Esophagus mucosa (tissue), 1 donor: ENCODE measurements at places on chromosomes 2 and 18. TPM values are rescaled to one million over a fixed set of nuclear protein-coding genes. Genes with fewer than 3 reads are reported as not detected.

Gene ST3GAL5
- 1.2 TPM for total RNA-seq

Gene NRP2
- 20.0 TPM for total RNA-seq

Gene DYSF
- 3.4 TPM for total RNA-seq

Gene PJVK
- 1.4 TPM for total RNA-seq

Gene ACTR2
- total RNA-seq = 177 TPM

Gene TTN
- 1.5 TPM for total RNA-seq

DNA sequence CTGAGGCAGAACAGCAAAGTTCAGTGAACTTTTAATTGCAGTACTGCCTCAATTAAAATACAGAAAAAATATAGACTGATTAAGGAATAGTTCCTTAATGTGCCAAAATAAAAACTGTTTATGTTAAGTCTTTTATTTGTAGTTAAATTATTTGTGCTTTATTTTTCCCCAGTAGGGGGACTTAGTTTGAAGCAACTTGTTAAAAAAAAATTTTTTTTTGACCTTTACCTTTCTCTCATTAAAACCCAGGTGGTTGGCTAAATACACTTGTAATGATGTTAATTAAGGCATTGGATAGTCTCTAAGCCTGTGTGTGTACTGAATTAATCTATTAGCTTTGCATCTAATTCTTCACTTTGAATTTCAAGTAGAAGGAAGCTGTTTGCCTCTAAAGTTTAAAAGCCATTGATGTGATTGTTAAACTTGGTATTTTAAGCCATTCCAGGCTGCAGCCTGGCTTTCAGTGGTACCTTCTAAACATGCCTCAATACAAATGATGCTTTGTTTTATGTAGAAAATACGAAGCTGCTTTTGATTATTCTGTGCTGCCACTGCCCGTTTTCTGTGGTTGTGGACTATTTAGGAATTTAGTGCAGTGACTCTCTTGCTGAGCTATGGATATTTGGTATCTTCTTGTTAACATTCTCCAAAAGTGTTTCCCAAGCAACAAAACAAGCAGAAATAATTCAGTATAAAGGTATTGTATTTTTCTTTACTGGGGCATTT lies 102.9 kb downstream of the TANC1 start:
- no peak for ATAC-seq

GRCh38 chr2:878245-878930 lies 72.3 kb upstream of the SNTG2 start:
- ATAC-seq = no peak

- ATAC-seq = no peak
These were observed 356.2 kb downstream of the ZNF521 start for GRCh38 chr18:24995755-24996154.

DNA sequence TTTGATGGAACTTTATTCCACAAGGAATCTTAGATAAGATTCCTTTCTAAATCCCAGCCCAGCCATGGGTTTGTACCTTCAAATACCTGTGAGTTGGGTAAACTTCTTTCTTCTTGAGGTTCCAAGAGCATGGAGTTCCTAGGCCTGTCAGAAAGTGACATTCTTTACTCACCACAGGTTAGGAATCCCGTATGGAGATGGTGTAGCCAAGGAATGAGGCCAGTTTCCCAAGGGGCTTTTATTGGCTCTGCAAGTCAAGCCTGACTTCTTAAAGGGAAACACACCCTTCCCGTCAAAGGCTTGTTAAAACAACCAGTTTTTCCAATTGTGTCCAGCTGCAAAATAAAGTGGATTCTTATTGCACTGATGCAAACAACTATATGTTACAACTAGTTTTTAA lies 45.8 kb downstream of the STK17B start:
- no peak for ATAC-seq

GRCh38 chr2:26609839-26610277 lies 31.3 kb downstream of the CIB4 start:
- ATAC-seq = no peak

DNA sequence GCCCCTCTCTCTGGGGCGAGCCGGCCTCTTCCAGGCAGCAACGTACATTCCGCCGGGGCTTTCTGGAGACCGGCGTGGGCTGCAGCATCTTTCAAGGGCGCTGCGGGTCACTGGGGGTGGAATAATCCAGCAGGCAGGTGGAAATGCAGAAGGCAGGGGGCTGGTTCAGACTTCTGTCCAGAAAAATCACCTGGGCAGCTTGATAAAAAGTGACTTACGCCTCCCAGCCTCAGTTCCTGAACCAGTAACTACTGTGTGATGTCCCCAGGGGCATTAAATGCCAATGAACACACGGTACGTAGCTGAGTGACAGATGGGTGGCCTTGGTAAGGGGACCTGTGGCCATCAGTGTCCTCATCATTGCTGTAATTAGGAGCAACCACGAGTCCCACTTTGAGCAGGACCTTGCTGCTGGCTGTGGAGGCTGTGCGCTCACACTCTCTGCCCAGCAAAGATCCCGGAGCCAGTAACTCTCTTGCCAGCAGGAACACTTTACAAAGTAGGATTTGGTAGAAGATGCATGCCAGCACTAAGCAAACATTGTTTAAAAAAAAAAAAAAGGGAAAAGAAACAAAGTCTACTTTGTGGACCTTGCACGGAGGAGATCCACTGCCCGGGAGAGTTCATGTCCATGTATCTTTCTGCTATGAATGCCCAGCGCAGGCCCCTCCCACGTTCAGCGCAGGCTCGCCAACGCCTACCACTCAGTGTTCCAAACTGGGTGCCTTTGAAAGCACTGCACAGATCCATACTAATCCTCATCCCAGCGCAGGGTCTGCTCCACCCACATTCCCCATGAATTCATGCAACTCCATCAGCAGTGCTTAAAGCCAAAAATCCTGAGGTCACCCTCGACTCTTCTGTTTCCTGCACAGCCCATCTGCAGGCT lies 177.3 kb downstream of the HDAC4 start:
- peak; percentile 62 for ATAC-seq

DNA sequence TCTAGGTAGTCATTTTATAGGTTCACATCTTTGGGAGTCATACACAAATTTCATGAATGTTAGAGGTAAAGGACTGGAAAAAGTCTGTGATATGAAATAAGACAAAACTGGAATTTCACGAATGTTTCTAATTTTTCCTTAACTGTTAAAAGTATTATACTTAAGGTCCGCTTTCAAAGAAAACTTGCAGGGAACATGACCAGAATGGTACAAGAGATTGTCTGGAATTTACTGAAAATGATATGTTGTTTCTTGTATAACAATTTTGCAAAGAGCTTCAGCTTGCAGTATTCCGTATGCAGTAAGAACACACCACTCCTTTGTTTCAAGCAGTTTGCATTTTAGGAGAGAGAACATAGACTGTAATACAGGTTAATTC lies 1.6 kb downstream of the DDX1 start:
- no peak for ATAC-seq

DNA sequence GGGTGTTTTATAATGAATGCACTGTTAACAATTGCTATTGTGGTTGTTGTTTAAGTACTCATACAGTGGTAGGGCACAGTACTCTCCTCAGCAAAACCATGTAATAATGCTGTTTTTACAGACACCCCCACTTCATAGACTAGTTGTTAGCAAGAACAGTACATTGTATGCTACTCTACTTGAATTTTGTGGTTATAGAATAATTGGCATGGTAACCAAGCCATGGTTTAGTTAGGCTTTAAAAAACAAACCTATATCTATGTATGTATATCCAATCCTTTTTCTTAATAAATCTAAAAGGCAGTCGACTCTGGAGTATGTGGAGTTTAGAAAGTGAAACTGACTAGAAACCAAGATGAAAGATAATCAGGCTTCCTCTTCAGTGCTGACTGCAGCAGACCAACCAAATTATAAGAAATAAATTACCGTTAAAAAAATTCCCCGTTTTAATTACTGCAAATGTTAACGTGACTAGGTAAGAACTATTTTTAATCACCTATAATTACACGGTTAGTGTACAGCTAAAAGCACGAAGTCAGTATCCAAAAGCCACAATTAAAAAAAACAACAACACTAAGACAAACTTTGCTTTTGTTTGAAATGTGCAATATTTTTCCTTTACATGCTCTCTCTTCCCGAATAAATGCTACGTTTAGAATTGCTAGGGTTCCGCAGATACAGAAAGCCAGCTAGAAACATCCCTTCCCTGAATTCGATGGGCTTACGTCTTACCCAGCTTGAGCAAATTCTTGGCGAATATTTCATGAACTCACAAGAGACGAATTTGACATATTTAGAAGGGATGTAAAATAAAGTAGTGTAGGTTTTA lies 113.3 kb upstream of the SERTAD2 start:
- ATAC-seq = no peak

GRCh38 chr18:70374154-70374553 lies 85.3 kb downstream of the SOCS6 start:
- no peak for ATAC-seq

DNA sequence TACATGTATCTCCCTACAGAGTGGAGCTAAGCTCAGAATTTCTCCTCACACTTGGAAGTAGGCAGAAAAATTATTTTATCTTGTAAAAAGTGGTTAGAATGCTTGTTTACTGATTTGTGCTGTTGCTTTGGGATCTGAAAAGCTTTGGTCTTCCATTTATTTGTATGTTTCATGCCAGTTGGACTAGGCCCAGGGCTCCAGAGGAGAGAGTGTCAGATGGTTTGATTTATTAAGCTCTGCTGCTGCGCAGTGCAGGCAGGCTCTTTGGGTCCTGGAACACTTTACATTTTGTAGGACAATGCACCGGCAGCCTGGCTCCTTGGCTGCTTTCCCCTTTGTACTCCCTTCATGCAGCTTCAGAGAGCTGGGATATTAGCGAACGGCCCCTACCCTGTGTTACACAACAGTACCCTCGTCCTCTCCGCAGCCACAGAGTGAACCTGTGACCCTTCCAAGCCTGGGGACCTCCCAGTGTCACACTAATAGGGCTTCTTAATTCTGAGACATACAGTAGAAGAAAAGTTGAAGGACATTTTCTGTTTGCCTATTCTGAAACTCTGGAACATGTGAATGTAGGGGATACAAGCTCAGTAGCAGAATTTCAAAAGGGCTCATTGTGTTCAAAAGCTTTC lies 56.7 kb upstream of the EML6 start:
- peak; percentile 41 for ATAC-seq

DNA sequence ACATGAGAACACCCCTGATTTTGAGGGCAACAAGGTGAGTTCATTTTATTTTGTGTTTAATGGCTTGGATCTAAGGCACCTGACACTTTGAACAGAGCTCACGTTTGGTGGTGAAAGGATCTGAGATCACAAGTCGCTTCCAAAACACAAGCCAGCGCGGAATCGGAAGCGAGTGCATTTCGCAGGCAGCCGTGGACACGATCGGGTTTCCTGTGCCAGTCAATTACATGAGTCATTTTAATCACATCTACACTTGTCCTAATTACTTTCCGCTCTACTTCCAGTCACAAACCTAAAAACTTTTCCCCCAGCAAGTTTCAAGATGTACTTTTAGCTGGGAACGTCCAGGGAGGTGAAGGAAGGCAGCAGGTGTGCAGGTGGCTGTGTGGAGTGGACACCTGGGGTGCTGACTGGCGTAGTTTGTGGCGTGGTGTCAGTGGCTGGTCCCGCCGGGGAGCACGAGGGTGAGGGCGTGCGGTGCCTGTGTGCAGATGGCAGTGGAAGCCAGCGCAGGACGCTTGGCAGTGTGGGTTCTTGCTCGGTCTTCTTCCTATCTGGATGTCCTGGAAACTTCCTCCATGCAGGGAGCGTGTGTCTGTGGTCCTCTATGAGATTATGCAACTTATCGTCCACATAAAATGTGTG lies 75.6 kb downstream of the DCDC2C start:
- no peak for ATAC-seq

DNA sequence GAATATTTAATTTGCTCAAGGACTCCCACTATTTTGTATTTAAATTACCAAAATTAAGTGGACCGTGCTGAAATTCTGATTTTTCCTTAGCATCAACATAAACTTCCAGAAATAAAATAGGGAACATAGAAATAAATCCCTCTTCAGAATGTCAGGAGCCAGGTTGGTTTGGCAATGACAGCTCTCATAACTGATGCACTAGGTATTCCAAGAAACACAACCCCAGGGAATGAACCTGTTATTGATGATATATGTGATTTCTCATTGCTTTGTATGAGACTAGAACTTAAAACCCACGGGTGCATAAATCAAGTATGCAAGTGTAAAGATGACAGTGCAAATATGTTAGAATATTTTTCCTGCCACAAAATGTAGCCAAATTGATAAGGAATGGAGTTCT lies 12.8 kb downstream of the SLC5A7 start:
- no peak for ATAC-seq

DNA sequence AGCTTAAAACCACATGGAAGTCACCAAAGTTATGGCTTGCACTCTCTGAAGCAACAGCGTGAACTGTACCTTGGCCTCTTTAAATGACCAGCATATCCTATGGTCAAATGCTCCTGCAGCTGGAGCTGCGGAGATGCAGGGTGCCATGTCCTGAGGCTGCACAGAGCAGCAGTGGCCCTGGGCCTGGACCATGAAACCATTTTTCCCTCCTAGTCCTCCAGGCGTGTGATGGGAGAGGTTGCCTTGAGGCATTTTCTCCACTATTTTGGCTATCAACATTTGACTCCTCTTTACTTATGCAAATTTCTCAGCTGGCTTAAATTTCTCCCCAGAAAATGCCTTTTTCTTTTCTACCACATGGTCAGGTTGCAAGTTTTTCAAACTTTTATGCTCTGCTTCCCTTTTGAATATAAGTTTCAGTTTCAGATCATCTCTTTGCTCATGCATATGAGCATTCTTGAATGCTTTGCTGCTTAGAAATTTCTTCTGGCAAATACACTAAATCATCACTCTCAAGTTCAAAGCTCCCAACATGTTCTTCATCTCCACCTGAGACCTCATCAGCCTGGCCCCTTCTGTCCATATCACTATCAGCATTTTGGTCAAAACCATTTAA lies 82.9 kb upstream of the TMEFF2 start:
- ATAC-seq = no peak

DNA sequence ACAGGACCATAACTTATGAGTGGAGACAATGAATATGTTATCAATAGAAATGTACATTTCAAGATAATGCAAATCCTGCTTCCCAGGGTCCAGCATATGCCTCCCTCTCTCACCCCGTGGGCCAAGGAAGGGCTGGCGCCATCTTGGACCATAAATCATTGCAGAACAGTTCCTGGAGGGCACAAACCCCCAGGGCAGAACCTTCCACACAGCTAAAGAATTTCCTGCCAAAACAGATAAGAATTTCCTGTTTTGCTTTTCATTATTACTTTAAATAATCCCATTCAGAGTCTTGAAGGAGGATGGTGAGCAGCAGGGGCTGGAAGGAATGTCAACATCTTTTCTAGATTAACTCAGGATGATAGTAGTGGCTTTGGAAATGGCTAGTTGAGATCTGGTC lies 53.7 kb downstream of the EHD3 start:
- ATAC-seq = no peak

- no peak for ATAC-seq
These were observed 18.2 kb downstream of the BMP10 start for GRCh38 chr2:68853035-68853434.
